Left lobe of liver (tissue), 2 donors: ENCODE measurements at places on chromosomes 12 and 14. TPM values are rescaled to one million over a fixed set of nuclear protein-coding genes. Genes with fewer than 3 reads are reported as not detected.

PTPRO gene
- total RNA-seq, result 0.58 TPM

NGB gene
- not detected for total RNA-seq

LRTM2 gene
- total RNA-seq, result not detected

TMEM121 gene
- 4.4 TPM for total RNA-seq

OAS2 gene
- 6.4 TPM for total RNA-seq

KCNK10 gene
- total RNA-seq, result not detected

COX8C gene
- total RNA-seq, result not detected

ADAMTS20 gene
- total RNA-seq, result not detected

- DNase-seq, result no peak
These were observed 7.4 kb downstream of the RPL6 start for GRCh38 chr12:112401903-112402498.

GRCh38 chr12:15801770-15802744 lies 12.9 kb upstream of the EPS8 start:
- no peak for DNase-seq

DNA sequence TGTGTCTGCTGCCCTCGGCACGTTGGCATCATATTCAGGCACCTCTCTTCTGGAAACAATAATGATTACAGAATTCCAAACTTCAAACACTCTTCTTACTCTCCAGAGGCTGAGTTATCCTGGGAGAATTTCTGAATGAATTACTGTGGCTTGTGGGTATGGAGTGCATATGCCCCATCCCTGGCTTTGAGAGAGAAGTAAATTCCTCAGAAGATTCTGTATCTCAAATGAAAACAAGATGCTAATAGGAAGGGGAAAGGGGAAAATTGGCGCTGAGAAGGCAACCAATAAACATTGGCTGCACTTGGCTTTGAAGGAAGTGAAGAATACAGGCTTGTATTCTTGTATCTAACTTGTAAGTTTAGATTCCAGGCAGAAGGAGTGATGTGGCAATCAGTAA lies 132.0 kb upstream of the NOVA1 start:
- DNase-seq, result no peak

DNA sequence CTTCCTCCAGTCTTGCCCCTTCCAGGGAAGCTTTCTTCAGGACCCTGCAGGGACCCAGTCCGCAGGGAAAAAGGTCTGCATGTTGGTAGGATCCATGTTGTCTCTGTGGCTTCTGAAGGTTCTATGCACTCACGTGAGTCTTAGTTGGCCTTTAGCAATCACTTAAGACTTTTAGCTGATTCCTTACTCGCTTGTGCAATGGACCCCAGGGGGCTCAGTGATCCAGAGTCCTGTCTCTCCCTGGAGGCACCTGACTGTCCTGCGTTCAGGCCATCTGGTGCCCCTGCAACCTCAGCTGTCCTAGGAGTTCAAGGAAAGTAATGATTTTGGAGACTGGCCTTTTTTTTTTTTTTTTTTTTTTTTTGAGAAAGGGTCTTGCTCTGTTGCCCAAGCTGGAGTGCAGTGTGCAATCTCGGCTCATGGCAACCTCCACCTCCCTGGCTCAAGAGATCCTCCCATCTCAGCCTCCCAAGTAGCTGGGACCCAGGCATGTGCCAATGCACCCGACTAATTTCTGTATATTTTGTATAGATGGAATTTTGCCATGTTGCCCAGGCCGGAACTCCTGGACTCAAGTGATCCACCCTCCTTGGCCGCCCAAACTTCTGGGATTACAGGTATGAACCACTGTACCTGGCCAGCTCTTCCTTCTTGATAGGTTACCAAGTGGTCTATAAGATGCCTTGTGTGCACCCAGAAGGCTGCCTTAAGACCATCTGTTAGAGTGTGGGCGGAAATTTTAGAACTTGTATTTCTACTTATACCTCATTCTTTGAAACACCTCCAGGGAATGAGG lies 4.6 kb downstream of the IFI27L2 start:
- peak; percentile 8 for DNase-seq

GRCh38 chr12:12224240-12224940 lies 42.5 kb downstream of the LRP6 start:
- no peak for DNase-seq

GRCh38 chr12:49863946-49864797 lies 21.3 kb upstream of the BCDIN3D start:
- no peak for DNase-seq

- DNase-seq, result no peak
These were observed 111.9 kb upstream of the C14orf180 start for GRCh38 chr14:104467641-104468040.

DNA sequence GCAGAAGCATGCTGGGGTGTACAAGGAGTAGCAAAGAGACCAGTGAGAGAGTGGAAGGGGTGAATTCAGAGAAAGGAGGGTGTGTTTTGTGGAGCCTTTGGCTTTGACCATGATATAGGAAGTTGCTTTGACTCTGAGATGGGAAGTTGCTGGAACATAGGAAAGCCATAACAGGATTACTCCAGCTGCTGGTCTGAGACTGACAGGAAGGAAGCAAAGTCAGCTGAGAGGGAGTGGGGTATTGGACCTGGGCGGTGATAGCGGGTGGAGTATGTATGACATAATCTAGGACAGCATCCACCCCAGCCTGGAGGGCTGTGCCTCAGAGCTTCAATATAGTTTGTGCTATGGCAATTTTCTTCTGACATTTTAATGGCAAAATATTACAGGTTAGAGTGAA lies 324.4 kb downstream of the PDZRN4 start:
- DNase-seq, result no peak

GRCh38 chr14:22994762-22995275 lies 12.5 kb upstream of the AJUBA start:
- no peak for DNase-seq

DNA sequence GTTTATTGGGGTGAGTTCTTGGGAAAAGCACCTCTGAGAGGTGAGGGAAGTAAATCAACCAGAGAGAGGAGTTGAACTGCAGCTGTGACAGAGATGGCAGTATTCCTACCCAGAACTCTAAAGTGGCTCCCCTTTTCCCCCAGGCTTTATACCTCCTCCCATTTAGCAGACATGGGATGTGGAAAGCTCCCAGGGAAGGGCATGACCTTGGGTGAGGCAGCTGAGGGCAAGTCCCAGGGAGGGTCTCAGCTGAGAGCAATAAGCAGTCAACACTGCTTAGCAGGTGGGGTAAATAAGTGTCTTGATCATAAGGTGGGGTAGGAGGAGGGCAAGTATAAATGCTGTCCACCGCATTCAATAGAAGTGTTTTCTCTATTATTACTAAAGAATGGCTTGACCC lies 143.0 kb downstream of the AKAP6 start:
- DNase-seq, result no peak

DNA sequence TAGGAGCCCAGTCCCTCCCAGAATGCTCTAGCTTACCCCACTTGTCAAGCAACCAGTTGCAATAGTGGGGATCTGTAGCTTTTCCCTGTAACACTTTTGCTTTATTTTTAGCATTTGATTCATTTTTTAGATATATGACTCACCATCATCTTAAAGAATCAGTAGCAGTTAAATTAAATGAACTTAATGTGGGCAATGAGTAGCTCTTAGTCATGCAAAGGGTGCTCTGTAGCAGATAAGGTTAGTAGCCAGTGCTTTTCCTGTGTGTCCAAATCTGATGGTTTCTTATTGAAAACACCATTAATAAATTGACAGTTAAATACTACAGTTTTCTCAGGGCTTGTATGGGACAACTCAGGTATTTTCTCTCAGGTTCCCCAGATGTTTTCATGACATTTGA lies 311.8 kb downstream of the RERGL start:
- DNase-seq, result no peak

DNA sequence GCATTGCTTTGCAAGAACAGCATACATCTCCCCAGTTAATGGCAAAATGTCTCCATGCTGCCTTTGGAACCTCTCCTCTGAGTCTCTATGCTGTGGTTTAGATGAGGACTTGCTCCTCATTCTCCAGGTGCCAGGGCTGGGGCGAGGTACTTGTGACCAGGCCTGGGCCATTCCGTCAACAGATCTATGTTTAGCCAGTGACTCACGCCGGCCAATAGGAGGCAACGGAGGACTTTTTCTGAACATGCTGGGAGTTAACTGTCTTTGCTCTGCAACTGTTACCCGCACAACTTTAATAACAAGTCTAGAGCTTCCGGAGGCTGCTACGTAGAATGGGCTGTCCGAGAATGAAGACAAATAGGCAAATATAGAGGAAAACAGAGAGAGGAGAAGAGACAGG lies 214.2 kb downstream of the GLT1D1 start:
- DNase-seq, result no peak

GRCh38 chr14:32938719-32939253 lies at the start of gene NPAS3:
Gene NPAS3 (plus strand): TSS chr14:32938879.
- DNase-seq, result no peak

GRCh38 chr14:32932914-32933628 lies 5.6 kb upstream of the NPAS3 start:
- no peak for DNase-seq

DNA sequence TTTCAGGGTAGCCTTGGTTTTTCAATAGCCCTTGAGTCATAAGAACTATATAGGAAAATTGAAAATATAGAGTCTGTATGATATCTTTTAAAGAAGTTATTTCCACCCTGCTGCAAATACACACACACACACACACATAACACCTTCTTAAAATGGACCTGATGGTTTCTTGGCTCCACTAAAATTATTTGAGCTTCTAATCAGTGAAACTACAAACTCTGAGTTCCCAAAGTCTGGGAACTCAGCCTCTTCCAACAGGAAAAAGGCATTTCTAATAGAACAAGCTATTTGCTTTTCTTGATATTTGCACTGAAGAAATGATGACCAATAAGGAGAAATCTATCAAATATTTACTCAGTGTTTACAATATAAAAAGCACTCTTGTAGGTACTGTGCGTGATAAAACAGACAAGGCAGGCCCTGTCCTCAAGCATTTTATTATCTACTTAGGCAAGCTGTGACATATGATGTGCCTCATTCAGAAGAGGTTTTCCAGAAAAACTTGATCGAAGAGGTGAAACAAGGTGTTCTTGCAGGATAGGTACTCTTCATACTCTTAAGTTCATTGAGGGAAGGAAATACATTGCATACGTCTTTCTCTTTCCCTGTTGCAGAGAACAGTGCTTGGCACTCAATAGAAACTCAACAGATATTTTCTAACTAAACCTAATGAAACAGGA lies 88.6 kb downstream of the MGST1 start:
- no peak for DNase-seq

DNA sequence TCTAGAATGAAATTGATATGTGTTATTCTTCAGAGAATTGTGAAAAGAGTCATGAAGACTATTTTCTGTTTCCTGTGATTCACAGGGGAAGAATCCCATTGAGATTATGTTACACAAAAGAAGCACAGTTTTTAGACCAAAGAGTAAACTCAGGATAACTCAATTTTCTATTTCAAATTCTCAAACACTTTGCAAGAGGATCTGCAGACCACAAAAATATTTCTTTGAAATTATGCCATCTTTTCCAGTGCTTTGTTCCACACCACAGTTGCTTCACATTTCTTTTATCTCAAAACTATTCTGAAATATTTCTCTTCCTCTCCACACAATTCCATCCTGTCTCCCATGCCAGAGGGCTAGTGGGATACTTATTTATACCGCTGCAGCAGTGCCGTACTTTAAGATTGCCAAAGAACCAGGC lies 188.9 kb upstream of the FOXG1 start:
- no peak for DNase-seq

DNA sequence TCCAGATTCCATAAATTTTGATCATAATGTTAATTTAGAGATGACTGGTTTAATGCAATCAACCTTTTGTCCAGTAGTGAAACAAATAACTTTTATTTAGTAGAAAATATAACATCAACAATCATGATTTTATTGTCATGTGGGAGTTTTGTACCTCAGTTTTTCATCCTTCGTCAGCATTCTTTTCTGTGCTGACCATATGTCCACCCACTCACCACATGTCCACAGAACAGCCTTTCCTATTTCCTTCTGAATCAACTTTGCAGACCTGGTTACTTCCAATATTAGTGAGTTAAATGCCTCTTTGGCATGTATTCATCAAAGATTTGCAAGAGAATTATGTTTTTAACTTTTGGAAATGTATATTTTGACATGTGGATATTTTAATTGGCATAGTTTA lies 36.8 kb upstream of the CNTN1 start:
- DNase-seq, result no peak

DNA sequence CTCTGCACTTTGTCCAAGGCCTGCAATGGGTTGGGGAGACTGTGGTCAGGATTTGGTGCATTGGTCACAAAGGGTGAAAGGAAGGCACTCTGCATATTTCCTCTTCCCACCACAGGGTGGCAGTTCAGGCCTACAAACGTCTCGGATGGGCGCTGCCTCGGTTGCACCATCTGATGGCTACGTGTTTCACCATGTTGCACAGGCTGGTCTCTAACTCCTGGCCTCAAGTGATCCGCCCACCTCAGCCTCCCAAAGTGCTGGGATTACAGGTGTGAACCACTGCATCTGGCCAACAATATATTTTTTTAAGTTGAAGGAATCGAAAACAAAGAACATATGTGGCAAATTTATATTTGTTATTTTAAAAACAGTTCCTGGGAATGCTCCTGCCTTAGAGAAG lies 35.1 kb downstream of the TMBIM6 start:
- no peak for DNase-seq

DNA sequence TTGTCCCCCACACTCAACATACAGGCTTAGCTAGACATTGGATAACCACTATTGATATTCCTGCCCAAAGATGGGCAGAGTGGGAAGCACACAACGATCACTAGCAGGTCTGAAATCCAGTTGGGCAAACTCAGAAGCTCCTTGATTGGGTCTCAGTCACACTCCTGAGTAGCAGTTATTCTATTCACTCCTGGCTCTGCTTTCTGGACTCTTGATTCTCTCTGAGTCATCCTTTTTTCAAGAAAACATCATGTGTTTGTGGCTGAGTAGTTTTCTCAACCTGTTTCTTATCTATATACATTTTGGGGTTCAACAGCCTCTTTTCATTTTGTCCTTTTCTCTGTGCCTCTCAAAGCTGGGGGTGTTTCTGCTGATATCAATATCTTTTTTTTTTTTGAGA lies 46.0 kb upstream of the MANSC4 start:
- DNase-seq, result no peak

DNA sequence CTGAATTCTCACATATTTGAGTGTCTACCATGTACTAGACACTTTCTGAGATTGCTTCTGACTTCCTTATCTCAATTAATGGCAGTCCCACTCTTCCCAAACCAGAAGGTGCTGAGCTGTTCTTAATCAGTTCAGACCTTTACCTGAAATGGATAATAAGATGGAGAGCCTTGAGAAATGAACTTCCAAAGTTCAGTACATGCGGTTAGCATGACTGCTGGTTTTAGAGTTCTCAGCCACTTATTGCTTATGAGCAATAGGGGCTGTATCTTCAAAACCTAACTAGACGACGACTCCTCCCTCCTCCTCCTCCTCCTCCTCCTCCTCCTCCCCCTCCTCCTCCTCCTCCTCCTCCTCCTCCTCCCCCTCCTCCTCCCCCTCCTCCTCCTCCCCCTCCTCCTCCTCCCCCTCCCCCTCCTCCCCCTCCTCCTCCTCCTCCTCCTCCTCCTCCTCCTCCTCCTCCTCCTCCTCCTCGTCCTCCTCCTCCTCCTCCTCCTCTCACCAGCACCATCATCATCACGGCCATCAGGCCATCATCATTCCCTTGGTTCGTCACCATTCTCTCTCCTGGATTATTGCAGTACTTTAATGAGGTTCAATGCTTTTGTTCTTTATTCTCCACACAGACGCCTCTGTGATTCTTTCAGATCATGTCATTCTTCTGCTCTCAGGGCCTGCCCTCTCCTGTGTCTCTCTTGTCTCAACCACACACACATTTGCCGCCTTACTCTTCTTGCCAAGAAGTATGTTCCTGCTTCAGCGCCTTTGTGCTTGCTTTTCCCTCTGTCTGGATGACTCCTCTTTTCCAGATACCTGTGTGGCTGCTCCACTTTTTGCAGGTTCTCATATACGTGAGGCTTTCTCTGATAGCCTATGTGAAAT lies 2.7 kb downstream of the PCNX1 start:
- no peak for DNase-seq

GRCh38 chr12:90871726-90872096 lies 83.3 kb downstream of the CCER1 start:
- no peak for DNase-seq
